ENCODE measurements at places on chromosomes 12 and 14.

GRCh38 chr14:30193101-30193500, 265.5 kb upstream of the PRKD1 start:
- no peak for DNase-seq

- no peak for DNase-seq
Measured at GRCh38 chr14:90569201-90569600, 172.4 kb downstream of the CALM1 start.

GRCh38 chr14:54808326-54809161, 94.1 kb downstream of the GCH1 start:
- no peak for DNase-seq

GRCh38 chr14:58752289-58752688, 114.5 kb downstream of the DACT1 start:
- no peak for DNase-seq

- DNase-seq = no peak
Measured at GRCh38 chr12:30450872-30451271, 244.8 kb downstream of the IPO8 start.

DNA sequence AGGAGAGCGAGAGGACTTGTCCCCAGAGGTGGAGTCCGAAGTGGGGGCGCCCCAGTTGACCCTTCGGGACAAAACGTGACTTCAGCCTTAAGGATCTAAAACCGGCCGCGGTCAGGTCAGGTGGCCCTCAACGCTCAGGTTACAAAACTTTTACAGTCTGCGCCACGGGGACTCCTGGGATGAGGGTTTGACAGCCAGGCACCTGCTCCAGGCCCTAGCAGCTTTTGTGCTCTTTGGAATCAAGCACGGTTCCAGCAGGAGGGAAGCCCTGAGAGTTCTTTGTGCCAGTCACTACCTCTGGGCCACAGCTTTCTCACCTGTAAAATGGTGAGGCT, 337 bp downstream of the ZC2HC1C start:
- DNase-seq = no peak

- DNase-seq = no peak
Measured at GRCh38 chr14:56241461-56241860, 123.2 kb downstream of the PELI2 start.

- no peak for DNase-seq
Measured at GRCh38 chr14:99427632-99428300, 52.9 kb downstream of the SETD3 start.

DNA sequence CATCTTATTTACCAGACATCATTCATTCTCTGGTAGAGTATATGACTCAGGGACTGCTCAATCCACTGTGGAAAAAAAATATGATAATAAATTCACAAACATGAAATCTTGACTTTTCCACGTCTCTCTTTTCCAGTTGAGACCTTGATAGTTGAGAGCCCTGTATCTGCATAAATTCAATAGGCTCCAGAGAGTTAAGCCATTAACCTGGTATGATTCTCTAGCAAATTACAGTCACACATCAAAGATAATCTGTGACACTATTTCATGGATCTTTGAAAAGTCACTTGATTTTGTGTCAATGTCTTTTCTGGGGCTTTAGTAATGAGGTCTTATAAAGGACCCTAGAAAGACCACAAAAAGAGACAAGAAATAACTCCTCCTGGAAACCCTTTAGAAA, 154.2 kb upstream of the FOXG1 start:
- no peak for DNase-seq

GRCh38 chr14:51189600-51190376, 50.3 kb upstream of the TMX1 start:
- DNase-seq = no peak

- no peak for DNase-seq
Measured at GRCh38 chr12:78403136-78403535, 461.4 kb upstream of the SYT1 start.

GRCh38 chr14:63848890-63849289, 3.9 kb upstream of the SYNE2 start:
- DNase-seq = no peak

DNA sequence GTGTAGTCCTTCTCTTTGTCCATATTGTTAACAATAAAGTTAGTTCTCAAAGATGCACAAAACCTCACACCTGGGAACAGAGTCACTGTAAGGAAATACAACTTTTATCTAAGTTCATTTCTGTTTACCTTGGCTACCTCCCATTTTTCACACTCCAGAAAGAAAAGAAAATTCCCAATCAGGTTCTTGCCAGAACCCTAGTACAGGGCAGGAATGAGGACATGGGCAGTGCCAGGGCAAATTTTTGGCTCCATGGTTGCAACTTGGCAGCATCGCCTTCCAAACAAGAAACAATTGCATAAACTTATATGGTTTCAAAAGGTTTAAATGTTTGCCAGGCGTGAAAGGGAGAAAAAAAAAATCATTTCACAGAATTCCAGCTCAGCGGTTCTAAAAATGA, 296.3 kb upstream of the PRKD1 start:
- DNase-seq = no peak

DNA sequence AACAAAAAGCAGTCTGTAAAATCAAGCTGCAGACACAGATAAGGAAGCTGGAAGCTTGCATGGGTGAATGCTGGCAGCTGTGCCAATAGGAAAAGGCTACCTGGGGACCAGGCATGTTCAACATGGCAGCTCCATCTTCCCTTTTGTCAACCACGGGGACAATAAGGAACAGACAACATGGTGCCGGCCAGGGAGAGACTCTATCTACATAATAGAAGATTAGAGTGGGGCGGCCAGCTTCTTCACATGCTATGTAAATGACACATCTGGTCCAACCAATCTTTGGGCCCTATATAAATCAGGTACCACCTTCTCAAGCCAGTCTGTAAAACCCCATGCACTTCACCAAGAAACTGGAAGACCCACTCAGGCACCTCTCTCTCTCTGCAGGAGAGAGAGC, 157.6 kb downstream of the SUDS3 start:
- DNase-seq = no peak

DNA sequence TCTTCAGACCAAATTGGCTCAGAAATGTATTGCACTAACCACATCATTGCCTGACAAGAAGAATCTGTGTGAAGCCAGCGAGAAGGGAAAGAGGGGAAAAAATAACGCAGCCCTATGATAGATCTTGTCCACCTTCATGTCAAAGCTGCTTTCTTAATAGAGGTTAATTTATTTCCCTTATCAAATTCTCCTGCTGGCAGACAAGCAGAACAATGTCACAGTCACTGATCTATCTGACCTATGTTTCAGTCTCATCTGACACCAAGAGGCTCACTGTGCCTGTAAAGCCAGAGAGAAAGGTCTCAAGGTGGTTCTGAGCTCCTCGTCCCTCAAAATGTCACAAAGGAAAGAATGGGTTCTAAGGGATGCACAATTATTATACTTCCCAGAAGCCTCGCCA, 190.2 kb upstream of the NOS1 start:
- no peak for DNase-seq

DNA sequence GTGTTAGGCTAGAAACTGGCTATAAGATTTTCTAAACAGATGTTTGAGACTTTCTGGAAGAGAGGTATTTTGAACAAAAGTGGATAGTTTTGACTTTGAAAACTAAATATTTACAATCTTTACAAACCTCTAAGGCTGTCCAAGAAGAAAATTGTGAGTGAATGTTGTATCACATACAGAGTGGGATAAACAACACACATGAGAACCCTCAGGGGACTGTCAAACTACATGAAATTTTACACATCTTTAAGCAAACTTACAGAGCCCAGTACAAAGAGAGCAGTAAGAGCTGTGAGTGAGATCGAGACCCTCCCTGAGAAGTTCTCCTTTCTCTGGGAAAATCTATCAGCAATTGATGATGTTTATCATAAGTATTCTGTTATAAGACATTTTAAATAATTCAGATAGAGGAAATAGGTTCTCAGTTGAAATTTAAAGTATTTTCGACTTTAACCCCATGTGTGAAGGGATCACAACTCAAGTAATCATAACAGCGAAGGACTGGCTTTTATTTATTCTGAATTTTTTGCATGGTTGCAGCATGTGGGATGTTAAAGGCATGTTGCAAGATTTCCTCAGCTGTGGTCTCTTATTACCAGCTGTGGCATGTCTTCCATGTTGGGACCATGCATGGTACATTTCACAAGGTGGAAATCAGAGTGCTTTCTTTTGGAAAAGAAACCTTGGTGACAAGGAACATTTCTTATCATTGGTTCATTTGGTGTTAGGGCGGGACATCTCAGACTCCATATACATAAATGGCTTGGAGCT, 264.0 kb upstream of the PRICKLE1 start:
- DNase-seq = no peak

- no peak for DNase-seq
Measured at GRCh38 chr12:107169200-107169599, 75.9 kb upstream of the CRY1 start.

- no peak for DNase-seq
Measured at GRCh38 chr14:56979936-56980335, 169.7 kb upstream of the OTX2 start.

DNA sequence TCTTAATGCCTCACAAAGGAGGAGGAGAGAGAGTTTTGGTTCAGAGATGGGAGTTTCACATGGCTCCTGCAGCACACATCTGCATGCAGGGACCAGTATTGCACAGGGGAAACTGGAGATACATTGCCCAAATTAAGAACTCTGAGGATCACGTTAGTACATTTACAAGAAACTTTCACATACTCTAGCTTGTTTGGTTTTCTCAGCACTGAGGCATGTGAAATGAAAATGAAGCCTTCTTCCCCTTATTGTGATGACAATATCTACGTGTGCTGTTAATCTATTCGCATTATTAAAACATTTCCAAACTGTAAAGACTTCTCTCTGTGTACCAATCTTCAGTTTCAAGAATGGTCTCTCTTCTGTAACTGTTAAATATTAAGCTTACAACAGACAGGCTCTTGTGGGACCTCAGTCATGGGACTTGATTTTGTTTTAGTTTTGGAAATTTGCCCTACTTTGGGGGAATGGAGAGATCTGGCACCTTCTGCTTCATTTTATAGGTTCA, 124.7 kb downstream of the DAAM1 start:
- DNase-seq = no peak

DNA sequence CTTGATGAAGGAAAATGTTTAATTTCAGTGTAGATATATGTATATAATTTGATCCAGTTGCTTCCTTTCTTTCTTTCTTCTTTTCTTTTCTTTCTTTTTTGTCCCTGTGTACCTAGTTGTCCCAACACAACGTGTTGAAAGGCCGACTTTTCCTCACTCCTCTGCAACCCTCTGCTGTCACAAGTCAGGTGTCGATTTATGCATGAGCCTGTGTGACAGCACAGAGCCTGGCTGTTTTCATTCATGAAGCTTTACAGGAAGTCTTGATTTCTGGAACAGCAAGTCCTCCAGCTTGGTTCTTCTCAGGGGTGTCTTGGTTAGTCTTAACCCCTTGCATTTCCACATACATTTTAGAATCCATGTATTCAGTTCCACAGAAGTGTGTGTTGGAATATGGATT, 88.1 kb downstream of the PPP2R5C start:
- no peak for DNase-seq

- DNase-seq = no peak
Measured at GRCh38 chr14:39154594-39155189, 15.4 kb downstream of the TRAPPC6B start.

- DNase-seq = no peak
Measured at GRCh38 chr14:54498579-54498978, 9.8 kb upstream of the GMFB start.

DNA sequence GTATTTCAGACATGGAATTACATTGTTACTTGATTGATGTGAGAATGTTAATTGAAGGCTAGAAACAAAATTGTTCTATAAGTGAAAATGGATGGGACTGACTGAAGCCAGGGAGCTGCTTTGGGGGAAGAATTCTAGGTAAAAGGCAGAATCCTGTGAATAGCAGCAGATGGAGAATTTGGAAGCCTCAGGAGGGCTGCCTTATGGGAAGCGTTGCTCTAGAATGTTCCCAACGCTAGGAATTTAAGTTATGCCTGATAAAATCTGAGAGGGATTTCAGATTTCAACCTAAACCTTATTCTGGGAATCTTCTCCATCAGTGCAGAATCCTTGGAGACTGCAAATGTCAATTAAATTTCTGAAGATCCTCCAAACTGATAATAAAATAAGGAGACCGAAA, 858.2 kb upstream of the FLRT2 start:
- no peak for DNase-seq

DNA sequence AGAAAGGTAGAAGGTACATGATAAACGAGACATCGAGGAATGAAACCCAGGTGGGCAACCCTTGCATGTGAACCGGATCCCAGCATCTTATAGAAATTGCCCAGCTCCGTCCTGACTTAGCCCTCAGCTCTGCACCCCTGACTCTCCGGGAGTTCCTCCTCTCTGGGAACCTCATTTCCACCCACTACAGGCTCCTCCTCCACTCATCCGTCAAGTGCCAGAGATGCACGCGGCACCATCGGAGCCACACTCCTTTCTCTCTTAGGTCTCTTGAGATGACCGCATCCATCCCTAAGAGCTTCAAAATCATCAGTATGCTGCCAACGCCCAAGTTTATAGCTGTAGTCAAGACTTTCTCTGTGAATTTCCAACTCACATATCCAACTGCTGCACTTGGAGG, 84.7 kb downstream of the TTC7B start:
- DNase-seq = no peak

DNA sequence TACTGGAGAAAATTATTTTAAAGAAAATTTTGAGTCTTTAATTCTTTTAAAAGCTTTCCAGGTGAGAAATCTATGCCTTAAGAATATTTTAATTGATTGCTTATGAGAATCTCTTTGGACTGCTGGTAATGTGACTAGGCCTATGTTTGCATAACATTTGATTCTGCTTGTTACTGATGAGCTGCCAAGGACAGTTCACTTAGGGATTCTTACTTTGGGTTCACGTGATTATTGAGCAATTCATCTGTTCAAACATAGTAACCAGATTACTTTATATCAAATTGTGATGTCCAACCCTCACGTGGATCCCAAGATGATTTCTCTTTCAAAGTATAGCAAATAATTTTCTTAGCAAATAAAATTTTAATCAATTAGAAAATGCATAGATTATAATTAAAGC, 27.4 kb upstream of the ABCD2 start:
- DNase-seq = no peak

GRCh38 chr14:73014105-73014504, 12.8 kb downstream of the ZFYVE1 start:
- DNase-seq = no peak

DNA sequence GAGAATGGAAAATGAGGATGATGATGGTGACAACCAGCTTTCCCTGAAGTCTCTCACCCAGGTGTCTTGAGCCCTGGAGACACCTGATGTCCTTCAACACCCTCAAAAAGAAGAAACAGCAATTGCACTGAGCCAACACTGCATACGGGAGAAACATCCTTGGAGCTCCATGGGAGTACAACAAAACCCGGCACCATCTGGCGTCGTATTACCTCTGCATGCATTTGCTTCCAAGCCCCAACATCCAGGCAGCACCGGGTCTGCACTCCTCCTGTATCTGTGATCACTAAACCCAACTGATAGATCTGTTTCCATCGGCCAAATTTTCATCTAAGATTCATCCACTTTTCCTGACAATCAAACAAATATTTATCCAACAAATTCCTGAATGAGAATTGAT, 249.9 kb downstream of the DPF3 start:
- DNase-seq = no peak

Measured in stimulated activated CD4-positive, alpha-beta T cell treated with anti-CD3 and anti-CD28 coated beads, TNF-alpha, amount 100 ng/mL, for 1 hour (primary cell).